Urothelium cell line (cell line): ENCODE measurements at places on chromosomes 7 and 10.

DNA sequence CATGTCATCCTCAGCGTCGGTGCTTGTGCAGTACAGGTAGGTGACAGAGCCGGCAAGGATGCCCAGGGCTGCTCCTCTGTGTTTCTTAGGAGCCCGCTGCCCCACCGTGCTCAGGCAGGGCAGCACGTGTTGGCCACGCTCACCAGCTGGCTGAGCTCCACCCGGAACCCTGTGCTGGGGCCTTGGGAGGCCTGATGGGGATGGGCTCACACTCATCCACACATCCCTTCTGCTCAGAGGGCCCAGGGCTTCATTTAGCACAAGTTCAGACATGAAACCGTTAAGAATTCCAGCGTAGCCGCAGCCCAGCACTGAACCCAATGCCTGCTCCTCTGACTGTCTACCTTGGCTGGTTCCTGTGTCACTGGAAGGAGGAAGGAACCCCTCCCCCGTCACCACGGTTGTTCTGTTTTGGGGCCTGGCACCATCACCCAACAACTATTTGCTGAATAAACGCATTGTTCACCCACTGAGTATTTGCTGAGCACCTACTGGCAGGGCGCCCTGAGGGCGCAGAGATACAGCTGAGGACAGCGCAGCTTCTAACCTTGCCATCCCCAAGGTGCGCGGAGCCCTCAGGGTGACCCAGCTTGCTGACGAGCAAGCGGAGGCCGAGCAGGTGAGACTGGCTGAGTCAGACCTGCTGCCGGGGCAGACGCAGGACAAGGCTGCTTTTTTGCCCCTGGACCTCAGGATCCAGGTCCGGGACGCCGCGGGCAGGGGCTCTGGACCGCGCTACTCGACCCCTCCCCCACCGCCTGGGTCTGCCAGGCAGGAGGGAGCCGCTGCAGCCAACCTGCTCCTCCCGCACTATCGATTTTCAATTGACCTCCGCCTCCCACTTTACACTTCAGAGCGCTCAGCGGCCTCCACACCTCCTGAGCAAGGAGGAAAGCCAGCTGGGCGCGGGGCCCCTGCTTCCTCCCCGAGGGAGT is 50.6 kb upstream of the RET start:
- peak; percentile 79 for DNase-seq

DNA sequence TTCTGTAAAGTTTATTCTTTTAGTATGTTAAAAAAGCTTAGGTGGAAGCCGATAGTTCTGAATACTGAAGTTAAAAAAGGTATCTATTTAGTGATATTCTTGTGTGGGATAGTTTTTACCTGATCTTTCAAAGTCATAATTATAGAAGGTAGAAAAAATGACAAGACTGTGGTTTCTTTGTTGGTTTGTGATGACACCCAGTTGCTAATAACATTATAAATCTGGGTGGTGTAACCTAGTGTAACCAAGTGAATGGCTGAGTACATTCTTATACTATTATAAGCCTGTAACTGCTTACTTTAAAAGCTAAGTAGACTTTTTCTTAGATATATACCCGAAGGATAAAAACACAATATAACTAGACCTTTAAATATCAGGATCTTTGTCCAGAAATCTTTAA is 2.3 kb downstream of the CDK13 start:
- no peak for DNase-seq

GRCh38 chr7:78493401-78493800 is 694.8 kb downstream of the PHTF2 start:
- DNase-seq = no peak

GRCh38 chr7:132247995-132248618 is 328.2 kb downstream of the PLXNA4 start:
- no peak for DNase-seq

DNA sequence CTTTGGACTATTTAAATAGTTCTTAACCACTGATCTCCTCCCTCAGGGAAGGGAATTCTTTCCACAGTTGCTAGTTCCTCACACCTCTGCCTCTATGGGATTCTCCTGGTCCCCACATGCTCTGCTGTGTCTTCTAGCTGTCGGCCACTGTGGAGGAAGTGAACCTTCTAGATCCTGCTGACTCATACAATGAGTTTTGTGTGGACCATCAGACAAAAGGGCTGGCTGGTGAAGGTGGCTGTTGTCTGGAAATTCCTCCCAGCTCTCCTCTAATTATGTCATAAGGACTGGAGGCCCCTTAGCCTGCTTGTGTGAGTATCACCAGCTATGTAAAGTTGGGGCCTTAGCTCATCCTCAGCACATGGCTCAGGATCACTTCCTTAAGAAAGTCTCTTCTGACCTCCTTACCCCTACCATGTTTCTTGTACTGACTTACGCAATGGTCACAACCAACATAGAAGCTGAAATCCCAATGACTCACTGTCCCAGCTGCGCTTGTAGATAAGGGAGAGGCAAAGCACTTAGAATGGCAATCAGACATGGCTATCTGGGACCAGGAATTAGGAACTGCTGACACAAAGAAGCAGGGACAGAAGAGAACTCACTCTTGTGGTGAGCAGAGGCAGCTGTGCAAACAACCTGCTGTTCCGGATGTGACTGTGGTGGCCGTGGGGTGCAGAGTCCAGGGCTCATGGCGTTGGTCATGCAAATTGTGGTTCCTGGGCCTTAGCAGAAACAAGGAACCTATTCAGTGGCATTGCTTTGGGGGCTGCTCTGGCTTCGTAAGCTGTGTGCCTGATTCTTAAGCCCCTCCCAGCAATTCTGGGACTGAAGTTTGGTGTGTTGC is 2.5 kb upstream of the MACC1 start:
- peak; percentile 57 for DNase-seq

GRCh38 chr10:16606421-16606820 is 84.7 kb upstream of the C1QL3 start:
- no peak for DNase-seq
